ENCODE measurements at places on chromosomes 11 and 22. TPM values are rescaled to one million over a fixed set of nuclear protein-coding genes. Genes with fewer than 3 reads are reported as not detected.

FGF4 gene
- total RNA-seq: not detected

SELENOO gene
- 41.3 TPM for total RNA-seq

MN1 gene
- 8.4 TPM for total RNA-seq

TRAF6 gene
- total RNA-seq: 25.5 TPM

UPK3A gene
- total RNA-seq: not detected

DNA sequence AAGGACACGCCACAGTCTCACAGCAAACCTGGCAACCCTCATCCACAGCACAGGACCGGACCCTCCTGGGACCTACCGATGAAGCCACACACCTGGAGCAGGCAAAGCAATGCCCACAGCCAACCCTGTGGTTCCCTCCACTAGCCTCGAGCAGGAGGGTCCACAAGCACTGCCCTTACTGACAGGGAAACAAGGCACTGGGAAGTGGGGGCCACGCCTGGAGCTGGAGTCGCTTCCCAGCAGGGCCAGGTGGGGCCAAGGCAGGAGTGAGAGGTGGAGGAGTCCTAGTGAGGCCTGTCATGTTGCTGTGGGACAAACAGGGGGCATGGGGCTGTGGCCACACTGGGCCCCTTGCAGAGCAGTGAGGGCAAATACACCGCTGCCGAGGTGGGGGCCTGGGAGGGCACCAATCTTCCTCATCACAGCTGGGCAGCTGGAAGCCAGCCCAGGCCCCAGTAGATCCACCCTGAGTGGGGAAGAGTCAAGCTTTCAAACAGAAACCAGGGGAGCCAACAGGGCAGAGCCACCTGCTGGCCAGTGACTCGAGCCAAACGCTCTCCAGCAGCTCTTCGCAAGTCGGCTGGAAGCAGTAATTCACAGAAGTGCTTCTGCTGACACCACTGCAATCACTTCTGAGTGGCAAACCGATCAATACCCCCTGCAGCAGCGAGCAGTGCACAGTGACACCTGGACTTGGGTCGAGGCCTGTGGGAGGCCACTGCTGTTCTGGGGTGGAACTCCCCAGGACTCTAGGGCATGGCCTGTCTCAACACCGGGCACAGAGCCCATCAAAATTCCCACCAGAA lies 13.7 kb downstream of the SULT4A1 start:
- no peak for DNase-seq

GRCh38 chr11:15828215-15828853 lies 528.0 kb downstream of the SOX6 start:
- no peak for DNase-seq

GRCh38 chr22:50293441-50294318 lies 13.8 kb downstream of the PLXNB2 start:
- peak; percentile 84 for DNase-seq

- no peak for DNase-seq
Observed at GRCh38 chr11:66818231-66818955, 24.8 kb upstream of the RCE1 start.

- DNase-seq: peak; percentile 83
Observed at GRCh38 chr11:117016246-117016645, 82.0 kb downstream of the SIK3 start.

- DNase-seq: no peak
Observed at GRCh38 chr11:125105926-125106325, 5.5 kb downstream of the TMEM218 start.

- no peak for DNase-seq
Observed at GRCh38 chr11:131653260-131653659, 282.8 kb downstream of the NTM start.

GRCh38 chr11:30818721-30819120 lies 232.6 kb upstream of the MPPED2 start:
- no peak for DNase-seq

- no peak for DNase-seq
Observed at GRCh38 chr11:61983419-61983818, 16.0 kb upstream of the FTH1 start.

DNA sequence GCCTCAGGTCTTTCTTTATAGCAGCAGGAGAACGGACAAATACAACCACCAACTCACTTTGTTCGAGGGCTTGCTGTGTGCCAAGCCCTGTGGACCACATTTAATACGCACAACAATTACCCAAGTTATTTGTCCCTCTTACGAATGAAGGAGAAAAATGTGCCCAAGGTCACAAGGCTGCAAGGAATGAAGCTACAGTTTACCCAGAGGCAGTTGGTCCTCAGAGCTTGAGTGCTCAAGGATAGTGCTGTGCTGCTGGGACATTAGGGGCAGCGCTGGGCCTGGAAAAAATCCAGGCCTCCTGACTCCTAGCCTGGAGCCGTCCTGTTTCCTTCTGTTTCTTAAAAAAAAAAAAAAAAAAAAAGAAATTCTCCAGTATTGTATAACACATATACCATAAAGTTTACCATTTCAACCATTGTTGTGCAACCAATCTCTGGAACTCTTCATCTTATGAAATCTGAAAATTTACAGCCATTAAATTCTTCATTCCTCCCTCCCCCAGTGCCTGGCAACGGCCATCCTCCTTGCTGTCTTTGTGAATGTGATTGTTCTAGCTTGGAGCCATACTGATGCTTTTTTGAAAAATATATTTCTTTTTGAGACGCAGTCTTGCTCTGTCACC lies 1.0 kb upstream of the C11orf86 start:
- no peak for DNase-seq

DNA sequence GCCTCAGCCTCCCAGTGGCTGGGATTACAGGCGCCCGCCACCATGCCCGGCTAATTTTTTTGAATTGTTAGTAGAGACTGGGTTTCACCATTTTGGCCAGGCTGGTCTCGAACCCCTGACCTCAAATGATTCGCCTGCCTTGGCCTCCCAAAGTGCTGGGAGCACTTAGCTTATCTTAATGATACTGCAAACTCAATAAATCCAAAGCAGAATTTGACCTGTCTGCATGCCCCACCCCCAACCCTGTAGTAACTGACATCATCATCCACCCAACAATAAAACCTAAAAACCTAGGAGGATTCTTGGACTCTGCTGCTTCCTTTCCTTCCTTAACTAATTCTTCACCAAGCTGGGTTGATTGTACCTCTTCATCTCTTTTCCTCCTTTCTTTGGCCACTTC lies 6.3 kb upstream of the ADSL start:
- DNase-seq: no peak

- DNase-seq: no peak
Observed at GRCh38 chr11:19594326-19594725, 118.3 kb upstream of the NAV2 start.

DNA sequence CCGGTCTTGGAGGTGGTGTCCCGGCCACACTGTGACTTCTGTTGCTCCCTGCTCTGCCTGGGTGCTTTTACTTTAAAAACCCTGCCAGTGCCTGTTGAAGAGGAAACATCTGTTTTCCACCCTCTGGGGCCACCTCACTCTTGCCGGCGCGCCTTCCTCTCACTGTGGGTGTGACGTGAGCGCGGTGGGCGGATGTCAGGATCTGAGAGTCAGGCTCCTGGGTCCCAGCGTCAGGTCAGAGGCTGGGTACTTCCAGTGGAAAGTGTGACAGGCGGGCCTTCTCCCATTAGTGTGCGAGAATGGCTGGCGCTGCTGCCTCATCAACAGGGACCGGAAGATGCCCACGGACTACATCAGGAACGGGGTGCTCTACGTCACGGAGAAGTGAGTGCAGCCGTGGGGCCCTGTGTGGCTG lies 54.2 kb downstream of the GRAMD4 start:
- DNase-seq: no peak

DNA sequence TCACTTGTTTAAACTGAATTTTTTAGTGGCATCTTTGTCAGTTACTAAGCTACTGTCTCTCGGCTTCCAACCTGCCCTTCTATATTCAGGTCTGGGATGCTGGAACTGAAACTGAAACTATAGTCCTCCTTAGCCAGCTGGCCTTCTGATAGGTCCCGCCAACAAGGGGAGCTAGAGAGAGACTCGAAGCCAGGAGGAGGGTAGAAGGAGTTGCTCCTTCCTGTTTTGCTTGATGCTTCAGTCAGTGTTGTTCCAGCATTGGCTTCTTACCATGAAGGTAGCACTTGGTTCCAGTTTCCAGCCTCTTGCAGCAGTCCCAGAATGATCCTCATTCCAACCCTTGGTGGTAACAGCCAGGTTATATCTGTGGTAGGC lies 32.9 kb upstream of the HORMAD2 start:
- peak; percentile 18 for DNase-seq

GRCh38 chr11:121309688-121310087 lies 17.1 kb downstream of the SC5D start:
- no peak for DNase-seq

GRCh38 chr22:49906799-49907290 lies 11.4 kb downstream of the ALG12 start:
- no peak for DNase-seq

- no peak for DNase-seq
Observed at GRCh38 chr11:12472401-12473005, 95.1 kb downstream of the PARVA start.

GRCh38 chr22:43891360-43892182 lies at the start of gene PNPLA5:
Gene PNPLA5, minus strand, starts transcription at chr22:43892013. Its CDS starts 133 bp downstream, at chr22:43891880.
- no peak for DNase-seq

Data from A673 (cell line).